ENCODE measurements at places on chromosomes 4 and X.
A peak's percentile ranks its signal among the peaks of the same experiment; 100 is the strongest.

- DNase-seq: no peak
Measured at GRCh38 chr4:89284828-89285227, 22.8 kb downstream of the GPRIN3 start.

GRCh38 chrX:39848243-39848642 lies 249.5 kb downstream of the BCOR start:
- no peak for DNase-seq

GRCh38 chr4:166981847-166982246 lies 252.4 kb downstream of the SPOCK3 start:
- DNase-seq: no peak

DNA sequence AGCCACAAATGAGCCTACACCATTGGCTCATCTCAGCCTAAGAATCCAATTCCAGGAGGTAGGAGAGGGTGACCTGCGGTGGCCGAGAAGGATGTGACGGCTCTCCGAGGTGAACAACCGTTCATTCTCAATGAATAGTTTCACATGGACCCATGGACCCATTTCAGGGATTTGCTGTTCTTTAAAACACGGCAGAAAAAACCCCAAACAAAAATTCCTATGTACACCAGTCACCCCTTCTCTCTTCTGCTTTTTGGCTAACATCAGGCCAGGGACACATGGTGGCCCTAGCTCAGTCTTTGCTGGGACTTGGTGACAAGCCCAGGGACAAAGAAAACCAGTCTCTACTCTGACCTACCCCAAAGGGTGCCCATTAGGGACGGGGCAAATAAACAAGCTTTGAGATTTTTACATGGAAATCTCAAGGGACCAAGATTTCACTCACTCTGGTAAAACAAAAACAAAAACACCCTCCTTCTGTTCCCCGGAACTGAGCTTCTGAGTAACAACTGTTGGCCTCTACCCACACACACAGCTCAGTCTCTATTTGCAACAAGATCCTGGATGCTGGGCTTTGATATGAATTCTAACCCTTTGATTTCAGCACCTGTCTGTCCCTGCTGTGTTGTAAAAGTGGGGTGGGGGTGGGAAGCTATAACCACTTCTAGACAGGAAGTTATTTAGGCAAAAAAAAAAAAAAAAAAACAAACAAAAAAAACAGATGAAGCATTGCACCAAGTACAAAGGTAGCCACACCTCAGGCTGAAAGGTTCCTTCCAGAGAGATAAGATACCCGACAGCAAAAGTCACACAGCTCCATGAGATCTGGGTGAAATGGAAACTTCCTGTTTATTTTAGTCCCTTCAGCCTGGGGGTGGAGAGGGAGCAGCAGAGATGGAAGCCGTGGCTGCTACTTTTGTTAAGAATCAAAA lies 49.0 kb downstream of the DDX3X start:
- DNase-seq: peak; percentile 4

DNA sequence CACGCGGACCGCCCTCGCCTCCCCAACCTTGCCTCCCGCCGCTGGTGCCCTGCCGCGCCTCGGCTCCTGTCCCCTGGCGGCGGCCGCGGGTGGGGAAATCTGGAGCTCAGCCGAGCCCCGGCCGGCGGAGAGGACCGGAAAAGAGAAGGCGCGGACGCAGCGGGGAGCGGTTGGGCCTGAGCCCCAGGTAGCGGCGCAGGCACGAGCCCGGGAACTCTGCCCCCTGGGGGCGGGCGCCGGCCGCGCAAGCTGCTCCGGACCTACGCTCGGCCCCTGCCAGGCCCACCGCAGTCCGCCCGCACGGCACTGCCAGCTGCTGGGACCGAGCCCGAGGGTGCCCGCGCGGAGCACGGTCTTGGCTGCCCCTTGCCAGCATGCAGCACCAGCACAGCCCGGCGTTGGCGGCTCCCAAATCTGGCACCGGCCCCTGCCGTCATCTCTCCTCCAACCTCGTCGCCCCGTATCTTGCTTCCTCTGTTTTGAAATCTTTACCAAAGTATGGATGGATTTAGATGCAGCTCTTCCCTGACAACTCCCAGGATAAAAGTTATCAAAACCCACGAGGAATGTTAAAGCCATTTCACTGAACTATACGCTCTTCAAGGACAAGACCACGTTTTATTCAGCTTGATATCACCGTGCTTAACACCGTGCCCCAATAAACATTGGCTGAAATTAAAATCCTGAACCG lies at the start of gene PRSS12:
TSS of gene PRSS12 (minus strand) at position 161 of the 691 bp plus-strand sequence. CDS start 283 bp downstream, outside the sequence.
- DNase-seq: peak; percentile 68

- no peak for DNase-seq
Measured at GRCh38 chr4:10496200-10496599, 39.0 kb upstream of the ZNF518B start.

GRCh38 chr4:177410566-177410965 lies 31.7 kb downstream of the AGA start:
- no peak for DNase-seq

GRCh38 chrX:72270316-72270866 lies 6.7 kb downstream of the RPS4X start:
- DNase-seq: no peak

- no peak for DNase-seq
Measured at GRCh38 chrX:7946960-7947359, 19.7 kb upstream of the PNPLA4 start.

DNA sequence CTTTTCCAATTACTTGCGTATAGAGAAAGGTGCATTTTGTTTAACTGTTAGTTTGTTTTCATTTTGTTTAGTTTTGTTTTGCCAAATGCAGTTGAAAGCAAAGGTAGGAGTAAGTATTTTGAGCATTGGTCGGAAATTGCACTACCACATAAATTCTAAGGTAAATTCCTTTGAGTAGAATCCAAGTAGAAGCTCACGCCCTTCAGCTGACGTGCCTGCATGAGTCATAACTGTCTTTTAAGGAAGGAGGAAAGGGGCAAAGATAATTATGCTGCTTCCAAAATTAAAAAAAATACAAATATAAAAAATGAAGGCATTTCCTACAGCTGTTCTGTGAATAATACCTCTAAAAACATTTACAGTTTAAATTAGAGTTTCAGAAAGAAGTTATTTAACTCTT lies 110.2 kb upstream of the MYOZ2 start:
- DNase-seq: peak; percentile 51

DNA sequence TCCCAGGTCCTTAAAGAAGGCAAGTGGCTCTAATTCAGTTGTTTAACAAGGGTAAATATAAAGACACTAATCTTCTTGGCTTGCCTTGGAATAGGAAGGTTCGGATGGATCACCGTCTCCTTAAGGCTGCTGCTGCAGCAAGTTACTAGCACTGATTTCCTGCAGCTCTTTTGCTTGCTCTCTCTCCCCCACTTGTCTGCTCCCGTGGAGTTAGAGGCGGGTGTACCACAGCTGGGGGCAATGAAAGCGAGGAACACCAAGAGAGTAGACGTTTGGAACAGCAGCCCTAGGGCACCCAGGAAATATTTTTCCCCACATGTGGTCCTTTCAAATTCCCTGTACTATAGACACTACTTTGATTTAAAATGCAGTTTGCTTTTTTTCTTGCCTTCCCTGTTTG lies 202.2 kb downstream of the SH2D1A start:
- DNase-seq: no peak

GRCh38 chr4:143362349-143363046 lies 25.8 kb downstream of the GAB1 start:
- no peak for DNase-seq

GRCh38 chr4:79358438-79358837 lies 32.6 kb upstream of the NAA11 start:
- DNase-seq: no peak

DNA sequence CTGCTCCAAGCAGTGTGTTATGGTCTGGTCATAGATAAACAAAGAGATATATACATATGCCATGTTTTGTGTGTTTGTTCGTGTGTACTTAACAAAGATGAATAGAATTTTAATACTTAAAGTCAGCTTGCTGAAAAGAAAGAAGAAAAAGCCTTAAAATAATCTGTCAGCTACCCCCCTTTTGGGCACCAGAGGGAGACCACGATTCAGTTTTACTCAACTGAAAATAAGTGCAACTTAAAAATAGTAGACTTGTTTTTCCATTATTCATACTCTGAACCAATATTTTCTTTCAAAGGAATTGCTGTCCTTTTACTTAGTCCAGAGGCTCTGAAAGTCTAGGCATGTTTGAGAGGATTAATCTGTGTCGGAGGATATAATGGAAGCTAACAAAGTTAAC lies 181.7 kb upstream of the AGTR2 start:
- DNase-seq: no peak

DNA sequence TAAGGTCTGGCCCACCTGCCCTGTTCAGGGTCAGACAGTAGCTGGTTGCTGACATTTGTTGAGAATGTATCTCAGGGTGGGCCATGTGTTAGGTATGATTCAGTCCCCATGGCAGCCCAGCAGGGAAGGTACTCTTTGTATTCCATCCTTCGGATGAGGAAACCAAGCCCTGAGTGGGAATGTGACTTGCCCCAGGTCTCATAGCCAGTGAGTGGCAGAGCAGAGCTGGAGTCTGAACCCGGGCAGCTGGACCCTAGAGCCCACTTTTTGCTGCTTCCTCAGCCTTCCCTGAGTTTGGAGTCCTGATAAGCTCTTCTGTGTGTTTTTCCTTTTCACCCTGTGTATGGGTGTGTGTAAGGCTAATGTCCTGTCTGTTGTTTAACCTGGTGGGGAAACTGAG lies 21.6 kb upstream of the UBA1 start:
- no peak for DNase-seq

DNA sequence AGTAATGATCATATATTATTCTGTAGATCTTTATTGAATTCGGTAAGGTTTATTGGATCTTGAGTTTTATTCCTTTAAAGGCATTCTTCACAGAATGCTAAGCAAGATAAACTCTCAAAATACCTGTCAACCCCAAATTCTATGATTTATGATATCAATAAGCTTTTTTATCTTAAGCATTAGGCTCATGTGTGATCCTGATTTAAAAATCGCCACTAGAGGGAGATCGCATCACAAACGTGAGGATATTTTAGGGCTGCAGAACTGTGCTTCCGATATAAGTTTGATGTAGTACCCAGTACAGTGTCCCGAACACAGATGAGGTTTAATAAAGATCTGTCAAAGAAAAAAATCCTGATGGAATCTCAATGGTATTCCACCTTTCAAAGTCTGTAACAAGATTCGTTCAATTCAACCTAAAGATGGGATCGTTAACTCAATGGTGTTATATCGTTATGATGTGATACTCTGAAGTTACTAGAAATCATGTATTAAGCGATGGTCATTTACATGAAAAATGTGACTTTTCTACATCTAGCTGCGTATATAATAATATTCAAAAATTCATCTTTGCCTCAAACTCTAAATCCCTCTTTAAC lies 169.0 kb downstream of the CORIN start:
- peak; percentile 40 for DNase-seq

- no peak for DNase-seq
Measured at GRCh38 chr4:122614621-122615020, 6.2 kb downstream of the IL21 start.

- peak; percentile 90 for DNase-seq
Measured at GRCh38 chr4:103996637-103997036, 276.9 kb upstream of the TACR3 start.

GRCh38 chrX:150849486-150849885 lies 49.0 kb downstream of the CD99L2 start:
- DNase-seq: no peak

DNA sequence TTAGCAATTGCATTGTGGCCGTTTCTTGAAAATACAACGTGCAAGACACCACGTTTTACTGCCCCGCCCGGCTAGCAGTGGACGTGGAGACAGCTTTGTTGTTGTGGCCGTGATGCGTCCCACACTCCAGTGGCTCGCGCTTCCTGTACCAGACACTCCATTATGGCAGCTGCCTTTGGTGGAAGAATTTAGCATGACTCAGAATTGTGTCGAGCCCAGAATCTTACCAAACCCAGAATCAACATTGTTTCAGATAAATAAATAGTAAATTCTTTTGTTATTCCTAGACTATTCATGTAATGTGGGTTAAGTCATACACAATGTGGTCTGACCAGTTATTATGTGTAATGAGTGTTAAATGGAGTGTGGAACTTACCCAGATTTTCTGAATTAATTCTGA lies 25.3 kb upstream of the S100P start:
- DNase-seq: peak; percentile 75

GRCh38 chr4:3772632-3773031 lies 6.4 kb downstream of the ADRA2C start:
- DNase-seq: no peak

GRCh38 chrX:47239898-47240545 lies 7.2 kb downstream of the USP11 start:
- no peak for DNase-seq

- DNase-seq: no peak
Measured at GRCh38 chrX:96098471-96098870, 586.2 kb upstream of the DIAPH2 start.

DNA sequence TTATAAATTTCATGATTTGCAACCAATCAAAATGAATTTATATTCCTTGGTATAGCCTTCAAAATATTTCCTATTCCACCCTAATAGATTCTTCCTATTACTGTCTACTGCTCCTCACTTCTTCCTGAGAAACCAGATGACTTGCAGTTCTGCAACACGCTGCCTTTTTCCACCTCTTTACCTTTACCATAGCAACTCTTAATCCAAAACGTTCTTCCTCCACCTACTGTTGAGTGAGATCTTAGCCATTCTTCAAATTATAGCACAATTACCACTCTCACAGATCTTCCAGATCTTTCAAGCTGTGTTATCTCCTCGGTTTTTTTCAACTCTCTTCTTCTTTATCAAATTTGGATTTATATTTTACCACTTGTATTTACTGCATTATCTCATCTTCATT lies 289.8 kb downstream of the ADGRL3 start:
- DNase-seq: no peak

DNA sequence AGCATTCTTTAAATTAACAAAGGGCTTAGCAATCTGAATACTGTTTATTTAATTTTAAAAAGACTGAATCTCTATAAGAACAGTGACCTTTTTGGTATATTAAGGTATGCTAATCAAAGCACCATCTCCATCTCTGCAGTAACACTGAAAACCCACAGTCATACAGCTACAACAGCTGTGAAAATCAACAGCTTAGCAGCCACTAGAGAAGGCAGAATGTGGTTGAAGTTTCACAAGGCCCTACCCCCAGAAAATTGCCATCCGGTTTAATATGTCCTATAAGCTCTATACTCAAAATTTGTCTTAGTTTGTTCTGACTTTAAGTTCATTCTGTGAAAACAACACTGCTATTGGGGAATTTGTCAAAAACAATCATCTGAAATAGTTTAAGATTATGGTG lies 128.7 kb downstream of the OPHN1 start:
- no peak for DNase-seq

- DNase-seq: no peak
Measured at GRCh38 chr4:97081951-97082350, 1061.3 kb downstream of the STPG2 start.

DNA sequence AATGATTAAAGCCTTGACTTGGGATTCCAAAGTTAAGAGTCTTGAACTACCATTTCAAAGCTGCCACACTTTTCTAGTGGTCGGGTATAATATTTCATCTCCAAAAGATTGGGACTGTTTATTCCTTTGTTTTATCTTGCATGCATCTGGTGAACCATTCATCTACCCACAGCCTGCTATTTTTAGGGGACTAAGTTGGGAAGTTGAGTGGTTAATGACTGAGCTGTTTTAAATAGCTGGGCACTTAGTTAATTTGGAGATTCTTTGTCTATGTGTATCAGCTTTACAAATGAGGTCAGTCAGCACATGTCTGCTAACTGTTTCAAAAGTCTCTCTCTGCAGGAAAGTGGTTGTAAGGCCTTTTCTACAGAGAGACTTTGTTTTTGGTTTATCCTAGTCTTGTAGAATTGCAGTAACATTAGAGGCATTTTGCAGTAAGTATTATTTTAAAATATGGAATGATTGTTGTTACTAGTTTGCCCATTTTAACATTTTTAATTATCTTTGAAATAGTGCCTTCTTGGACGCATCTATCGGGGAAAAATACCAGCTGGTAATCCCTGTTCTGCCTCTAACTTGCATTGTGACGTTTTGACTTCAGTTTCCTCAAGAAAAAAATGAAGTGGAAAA lies 8.2 kb downstream of the BMP2K start:
- no peak for DNase-seq
